Mesendoderm (in vitro differentiated cells): ENCODE measurements at places on chromosomes 3 and 15.

- no peaks in the 10 kb centered on the region for H3K4me1 ChIP-seq
- no peak overlapping the region for H3K4me3 ChIP-seq
- H3K27ac ChIP-seq: no peak overlapping the region
- H3K36me3 ChIP-seq: no peaks in the 10 kb centered on the region
- no peaks in the 10 kb centered on the region for H3K27me3 ChIP-seq
Measured at GRCh38 chr3:159257954-159258353, 456.1 kb downstream of the MFSD1 start.

GRCh38 chr15:96412906-96413231, 82.4 kb downstream of the NR2F2 start:
- H3K27ac ChIP-seq: no peak overlapping the region
- no peak for DNase-seq
- H3K36me3 ChIP-seq: no peaks in the 10 kb centered on the region
- H3K27me3 ChIP-seq: peaks cover 87% of the 10 kb centered on the region

GRCh38 chr3:50512131-50512530, 8.7 kb upstream of the CACNA2D2 start:
- H3K4me1 ChIP-seq: peaks cover 14% of the 10 kb centered on the region
- no peak for DNase-seq
- no peaks in the 10 kb centered on the region for H3K36me3 ChIP-seq

DNA sequence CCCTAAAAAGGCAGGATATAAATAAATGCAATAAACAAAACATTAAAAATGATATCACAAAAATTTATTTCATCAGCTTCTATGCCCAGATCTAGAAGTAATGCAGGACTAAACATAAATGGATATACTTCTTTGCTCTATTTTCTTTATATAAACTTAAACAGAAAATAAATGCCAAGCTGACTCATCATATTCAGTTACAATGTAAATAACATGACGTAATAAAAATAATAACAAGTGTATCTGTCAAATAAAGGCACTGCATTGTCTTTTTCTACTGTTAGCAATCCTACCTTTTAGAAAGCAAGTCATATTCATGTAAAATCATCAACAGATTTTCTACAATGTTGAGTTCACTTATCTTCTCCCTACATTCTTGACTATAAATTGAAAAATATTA, 61.6 kb downstream of the NEK10 start:
- no peak for DNase-seq
- H3K36me3 ChIP-seq: no peaks in the 10 kb centered on the region
- H3K4me1 ChIP-seq: no peaks in the 10 kb centered on the region

DNA sequence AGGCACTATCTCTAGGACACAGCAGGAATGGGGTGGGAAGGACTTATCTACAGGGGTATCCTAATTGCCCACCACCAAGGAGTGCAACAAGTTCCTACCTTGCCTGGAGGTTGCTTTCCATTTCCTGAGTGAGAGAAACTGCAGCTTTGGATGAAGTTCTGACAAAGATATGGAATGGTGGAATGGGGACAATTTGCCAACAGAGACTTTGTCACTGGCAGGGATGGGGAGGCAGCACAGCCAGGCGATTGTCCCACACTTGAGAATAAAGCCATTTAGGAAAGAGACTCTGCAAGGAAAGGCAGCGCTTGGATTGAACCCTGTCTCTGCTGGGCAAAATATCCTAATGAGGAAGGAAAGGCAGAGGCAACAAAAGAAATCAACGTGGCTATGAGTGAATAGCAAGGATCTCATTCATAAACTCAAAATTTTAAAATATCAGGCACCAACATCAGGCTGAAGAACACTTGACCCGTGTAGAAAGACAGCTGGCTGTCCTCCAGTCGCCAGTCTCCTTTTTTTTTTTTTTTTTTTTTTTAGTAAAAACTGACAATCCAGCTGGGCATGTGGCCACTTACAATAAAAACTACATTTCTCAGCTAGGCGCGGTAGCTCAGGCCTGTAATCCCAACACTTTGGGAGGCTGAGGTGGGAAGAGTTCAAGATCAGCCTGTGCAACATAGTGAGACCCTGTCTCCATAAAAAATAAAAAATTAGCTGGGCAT, 31.6 kb upstream of the PDE8A start:
- H3K27ac ChIP-seq: no peak overlapping the region
- H3K4me1 ChIP-seq: no peaks in the 10 kb centered on the region
- no peaks in the 10 kb centered on the region for H3K27me3 ChIP-seq
- no peak overlapping the region for H3K4me3 ChIP-seq
- no peak for DNase-seq

DNA sequence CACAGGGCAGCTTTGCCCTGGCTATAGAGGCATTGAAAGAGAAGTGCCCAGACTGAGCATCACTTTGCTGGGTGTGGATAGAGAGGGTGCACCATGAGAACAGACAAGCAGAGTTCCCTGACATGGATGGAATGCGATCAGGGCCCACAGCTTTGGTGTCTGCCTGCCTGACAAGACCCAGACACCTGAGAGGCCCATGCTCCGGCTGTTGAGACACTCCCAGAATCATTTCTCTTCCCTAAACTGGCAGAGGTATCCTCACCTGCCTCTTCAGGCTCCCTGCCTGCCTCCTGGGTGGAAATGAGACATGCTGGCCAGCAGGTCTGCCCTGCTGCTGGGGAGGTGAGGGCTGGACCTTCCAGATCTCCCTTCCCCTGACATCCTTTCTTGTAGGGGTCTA, 10.4 kb upstream of the CHST14 start:
- no peak overlapping the region for H3K27ac ChIP-seq
- no peak overlapping the region for H3K4me3 ChIP-seq
- DNase-seq: no peak
- H3K4me1 ChIP-seq: peaks cover 2% of the 10 kb centered on the region
- H3K27me3 ChIP-seq: no peaks in the 10 kb centered on the region
- peaks cover 14% of the 10 kb centered on the region for H3K36me3 ChIP-seq

- no peaks in the 10 kb centered on the region for H3K27me3 ChIP-seq
- no peaks in the 10 kb centered on the region for H3K4me1 ChIP-seq
- H3K36me3 ChIP-seq: no peaks in the 10 kb centered on the region
- H3K4me3 ChIP-seq: no peak overlapping the region
- DNase-seq: no peak
Measured at GRCh38 chr3:143123353-143123984, 3.9 kb downstream of the CHST2 start.

GRCh38 chr3:148077965-148078364, 619.7 kb upstream of the AGTR1 start:
- H3K27me3 ChIP-seq: no peaks in the 10 kb centered on the region
- no peak overlapping the region for H3K4me3 ChIP-seq
- no peaks in the 10 kb centered on the region for H3K4me1 ChIP-seq
- no peak overlapping the region for H3K27ac ChIP-seq
- no peaks in the 10 kb centered on the region for H3K36me3 ChIP-seq

DNA sequence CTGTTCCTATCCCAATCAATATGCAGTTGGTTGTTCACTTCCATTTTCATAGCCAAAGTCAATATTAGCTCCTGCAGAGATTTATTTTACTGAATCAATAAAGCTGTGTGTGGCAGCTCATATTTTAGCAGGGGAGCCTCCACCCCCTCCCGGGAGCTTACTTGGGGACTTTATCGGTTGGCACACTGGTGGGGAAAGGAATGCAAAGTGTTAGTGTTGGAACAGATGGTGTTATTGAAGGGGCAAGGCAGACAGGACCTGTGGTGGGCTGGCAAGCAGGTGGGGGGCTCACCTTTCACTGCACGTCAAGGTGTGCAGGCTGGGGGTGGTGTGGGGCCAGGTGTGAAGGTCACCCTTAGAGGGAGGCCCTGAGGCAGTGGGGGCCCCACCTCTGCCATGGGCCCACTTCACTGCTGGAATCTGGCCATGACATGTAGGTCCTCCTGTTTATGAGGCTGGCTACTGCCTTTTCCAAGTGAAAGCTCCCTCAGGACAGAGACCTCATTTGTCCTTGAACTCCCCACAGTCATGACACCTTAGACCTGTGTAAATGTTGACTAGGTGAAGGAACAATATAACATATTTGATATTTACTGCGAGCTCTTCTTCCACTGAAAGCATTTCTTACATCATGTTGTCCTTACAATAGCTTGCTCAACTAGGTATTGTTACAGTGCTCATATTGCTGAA, 44.0 kb upstream of the SEC22A start:
- H3K4me3 ChIP-seq: no peak overlapping the region
- no peak overlapping the region for H3K27ac ChIP-seq
- no peaks in the 10 kb centered on the region for H3K27me3 ChIP-seq
- DNase-seq: no peak
- H3K4me1 ChIP-seq: no peaks in the 10 kb centered on the region
- H3K36me3 ChIP-seq: peaks cover 14% of the 10 kb centered on the region

DNA sequence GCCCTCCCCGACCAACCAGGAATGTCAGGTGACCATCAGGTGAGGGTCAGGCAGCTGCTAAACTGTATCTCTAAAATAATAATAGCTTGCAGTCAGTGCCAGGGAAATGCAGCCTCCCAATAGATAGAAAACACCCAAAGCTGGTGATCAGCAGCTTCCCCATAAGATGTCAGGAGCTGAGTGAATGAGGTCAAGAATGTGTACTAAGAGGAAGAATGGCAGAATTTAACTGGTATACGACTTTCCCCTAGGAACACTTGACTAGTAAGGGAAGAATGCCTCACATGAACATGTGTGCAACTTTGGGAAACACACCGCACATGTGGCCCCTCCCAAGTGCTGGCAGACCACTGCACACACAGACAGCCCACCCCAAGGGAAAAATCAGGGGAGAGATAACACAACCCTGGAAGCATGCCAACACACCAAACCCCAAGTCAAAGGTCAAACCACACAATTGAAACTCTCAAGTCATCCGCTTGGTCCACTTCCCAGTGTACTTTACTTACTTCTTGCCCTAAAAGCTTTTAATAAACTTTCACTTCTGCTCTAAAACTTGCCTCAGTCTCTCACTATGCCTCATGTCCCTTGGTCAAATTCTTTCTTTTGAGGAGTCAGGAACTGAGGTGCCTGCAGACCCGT, 806.5 kb downstream of the OTOL1 start:
- no peak overlapping the region for H3K27ac ChIP-seq
- no peaks in the 10 kb centered on the region for H3K36me3 ChIP-seq
- no peaks in the 10 kb centered on the region for H3K4me1 ChIP-seq
- no peak overlapping the region for H3K4me3 ChIP-seq
- no peak for DNase-seq

DNA sequence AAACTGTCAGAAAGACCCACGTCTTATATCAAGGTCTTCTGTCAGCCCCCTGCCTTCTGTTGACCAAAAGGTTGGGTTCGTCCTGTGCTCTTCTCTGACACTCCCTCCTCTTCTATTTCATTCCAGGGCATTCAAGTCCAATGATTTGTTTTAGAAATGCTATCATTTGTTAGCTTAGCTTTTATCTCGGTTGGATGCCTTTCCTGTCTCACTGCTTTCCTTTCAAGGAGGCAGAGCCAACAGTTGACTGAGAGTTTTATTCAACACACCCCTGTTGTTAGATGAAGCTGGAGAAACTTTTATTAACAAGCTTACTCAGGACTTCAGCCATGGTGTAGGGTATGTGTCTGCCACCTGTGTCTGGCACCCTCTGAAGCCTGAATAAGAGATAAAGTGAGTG, 112.0 kb upstream of the SLC7A14 start:
- no peak overlapping the region for H3K4me3 ChIP-seq
- peaks cover 7% of the 10 kb centered on the region for H3K4me1 ChIP-seq
- H3K27ac ChIP-seq: peak overlapping the region; percentile 53

- no peaks in the 10 kb centered on the region for H3K27me3 ChIP-seq
- no peaks in the 10 kb centered on the region for H3K36me3 ChIP-seq
- no peaks in the 10 kb centered on the region for H3K4me1 ChIP-seq
- no peak for DNase-seq
- H3K27ac ChIP-seq: no peak overlapping the region
Measured at GRCh38 chr3:9646800-9647152, 2.5 kb upstream of the MTMR14 start.

DNA sequence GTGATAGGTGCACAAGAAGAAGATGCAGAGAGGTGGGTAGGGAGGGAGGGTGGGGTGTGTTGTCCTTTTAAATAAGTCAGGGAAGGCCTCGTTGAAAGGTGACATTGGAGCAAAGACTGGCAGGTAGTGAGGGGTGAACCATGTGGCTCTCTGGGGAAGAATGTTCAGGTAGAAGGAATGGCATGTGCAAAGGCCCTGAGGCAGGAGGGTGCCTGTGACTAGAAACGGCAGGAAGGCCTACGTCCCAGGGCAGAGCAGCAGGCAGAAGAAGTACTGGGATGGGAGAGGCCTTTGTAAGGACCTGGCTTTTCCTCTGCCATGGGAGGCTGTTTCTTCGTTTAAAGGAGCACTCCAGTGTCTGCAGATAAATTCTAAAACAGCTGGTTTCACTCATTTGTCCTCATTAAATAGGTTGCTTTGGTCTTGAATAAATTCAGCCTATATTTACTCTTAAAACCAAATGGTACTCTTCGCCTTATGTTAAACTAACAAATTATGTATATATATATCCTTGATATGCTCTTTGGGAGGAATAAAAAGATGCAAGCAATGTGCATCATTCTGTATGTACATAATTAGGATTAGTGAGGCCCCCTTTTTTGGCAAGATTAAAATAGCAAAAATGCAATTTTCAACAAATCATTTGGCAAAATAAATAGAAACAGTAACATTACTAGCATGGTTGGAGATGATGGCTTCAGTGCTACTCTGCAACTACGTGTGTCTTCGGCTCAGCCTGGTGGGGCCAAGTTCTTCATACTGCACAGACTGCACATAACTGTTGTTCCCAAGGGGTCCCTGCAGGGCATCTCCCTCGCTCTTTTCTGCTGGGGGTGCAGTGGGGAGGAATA, 151.4 kb downstream of the KLF13 start:
- peaks cover 7% of the 10 kb centered on the region for H3K27me3 ChIP-seq
- H3K4me3 ChIP-seq: no peak overlapping the region
- H3K36me3 ChIP-seq: no peaks in the 10 kb centered on the region
- H3K4me1 ChIP-seq: no peaks in the 10 kb centered on the region
- H3K27ac ChIP-seq: no peak overlapping the region

GRCh38 chr3:79113876-79114275, 653.9 kb downstream of the ROBO1 start:
- no peak overlapping the region for H3K27ac ChIP-seq
- no peak for DNase-seq
- no peaks in the 10 kb centered on the region for H3K4me1 ChIP-seq
- H3K36me3 ChIP-seq: no peaks in the 10 kb centered on the region
- no peaks in the 10 kb centered on the region for H3K27me3 ChIP-seq
- no peak overlapping the region for H3K4me3 ChIP-seq

DNA sequence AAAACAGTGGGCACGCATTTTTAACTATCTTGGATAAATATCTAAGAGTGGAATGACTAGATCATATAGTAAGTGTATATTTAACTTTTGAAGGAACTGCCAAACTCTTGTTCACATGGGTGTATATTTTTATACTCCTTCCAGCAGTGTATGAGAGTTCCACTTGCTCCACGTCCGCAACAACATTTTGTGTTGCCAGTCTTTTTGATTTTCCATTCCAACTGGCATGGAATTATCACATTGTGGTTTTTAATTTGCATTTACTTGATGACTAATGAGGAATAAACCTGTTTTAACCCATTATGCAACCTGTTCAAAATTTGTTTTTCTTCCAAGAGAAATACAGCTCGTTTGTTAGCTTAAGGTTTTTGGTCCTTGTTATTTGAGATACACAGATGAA, 51.6 kb downstream of the ZNF621 start:
- no peaks in the 10 kb centered on the region for H3K4me1 ChIP-seq
- no peak overlapping the region for H3K27ac ChIP-seq
- no peak for DNase-seq
- H3K27me3 ChIP-seq: no peaks in the 10 kb centered on the region
- no peak overlapping the region for H3K4me3 ChIP-seq
- H3K36me3 ChIP-seq: no peaks in the 10 kb centered on the region
